ENCODE measurements at places on chromosomes 1 and 21.
A peak's percentile ranks its signal among the peaks of the same experiment; 100 is the strongest.

DNA sequence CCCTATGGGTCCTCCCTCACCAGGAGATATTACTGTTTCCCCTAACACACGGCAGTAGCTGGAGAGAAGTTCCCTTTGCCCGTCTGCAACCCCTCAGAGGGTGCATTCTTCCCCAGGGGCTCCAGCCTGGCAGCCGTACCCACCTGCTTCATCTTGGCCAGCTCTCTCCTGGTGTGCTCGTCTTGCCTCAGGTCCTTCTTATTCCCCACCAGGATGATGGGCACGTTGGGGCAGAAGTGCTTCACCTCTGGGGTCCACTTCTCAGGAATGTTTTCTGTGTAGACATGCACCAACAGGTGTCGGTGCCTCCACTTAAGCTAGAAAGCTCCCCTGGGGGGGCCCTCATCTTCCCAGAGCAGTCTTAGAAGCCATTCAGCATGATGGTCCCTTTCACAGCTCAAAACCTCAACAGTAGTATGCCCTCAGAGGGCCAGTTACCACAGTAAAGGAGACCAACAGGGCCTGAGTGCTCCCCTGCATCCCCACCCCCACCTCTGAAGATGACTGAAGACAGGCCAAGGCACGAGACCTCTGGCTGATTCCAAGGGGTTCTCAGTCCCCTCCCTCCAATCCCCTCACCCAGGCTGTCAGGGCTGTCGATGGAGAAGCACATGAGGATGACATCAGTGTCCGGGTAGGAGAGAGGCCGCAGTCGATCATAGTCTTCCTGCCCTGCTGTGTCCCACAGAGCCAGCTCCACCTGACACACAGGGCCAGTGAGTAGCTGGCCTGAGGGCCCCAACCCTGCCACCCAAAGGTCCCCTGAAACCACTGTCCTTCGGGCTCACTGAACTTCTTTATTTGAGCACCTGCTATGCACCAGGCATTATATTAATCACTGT, 4.3 kb downstream of the RHOC start:
- DNase-seq = no peak

GRCh38 chr1:19199329-19199968, 10.6 kb downstream of the UBR4 start:
- no peak for DNase-seq

- DNase-seq = no peak
These were observed 16.5 kb downstream of the MYBPH start for GRCh38 chr1:203158960-203159665.

DNA sequence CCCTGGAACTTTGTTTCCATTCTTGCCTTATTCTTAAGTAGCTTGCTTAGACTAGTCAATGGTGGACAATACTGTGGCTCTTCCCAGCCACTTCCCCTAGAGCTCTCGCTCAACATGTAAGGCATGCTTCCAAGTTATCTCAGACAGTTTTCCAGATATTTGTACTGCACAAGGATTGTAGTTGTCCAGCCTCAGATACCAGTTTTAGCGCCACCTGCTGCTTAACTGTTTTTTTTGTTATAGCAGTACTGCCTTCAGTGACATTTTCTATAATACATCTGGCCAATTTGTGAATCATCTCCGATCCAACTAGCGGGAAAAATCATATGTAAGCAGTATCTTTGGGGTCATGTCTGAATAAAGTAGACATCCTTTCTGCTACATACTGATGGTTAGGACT, 346.7 kb upstream of the ADGRL4 start:
- peak; percentile 28 for DNase-seq

- DNase-seq = no peak
These were observed 118.8 kb downstream of the NEK7 start for GRCh38 chr1:198275597-198275996.

GRCh38 chr1:82065916-82066315, 265.2 kb downstream of the ADGRL2 start:
- DNase-seq = no peak

DNA sequence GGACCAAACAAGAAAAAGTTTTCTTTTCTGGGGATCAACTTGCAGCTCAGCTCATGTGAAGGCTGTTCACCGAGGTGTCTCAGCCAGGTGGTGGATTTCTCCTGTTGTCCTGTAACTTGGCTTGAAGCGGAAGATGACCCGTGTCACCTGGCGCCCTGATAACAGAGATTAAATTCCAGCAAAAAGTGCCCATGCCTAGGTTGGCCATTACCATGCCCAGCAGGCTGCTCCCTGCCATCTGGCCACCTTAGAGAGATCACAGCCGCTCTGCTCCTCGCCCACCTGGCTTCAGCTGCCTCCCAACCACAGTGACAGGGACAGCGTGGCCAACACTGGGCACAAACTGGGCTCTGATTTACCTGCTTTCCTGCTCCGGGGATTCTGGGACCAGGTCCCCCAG, 149.5 kb downstream of the ZBTB18 start:
- DNase-seq = no peak

GRCh38 chr1:219020386-219020785, 153.3 kb upstream of the LYPLAL1 start:
- no peak for DNase-seq

DNA sequence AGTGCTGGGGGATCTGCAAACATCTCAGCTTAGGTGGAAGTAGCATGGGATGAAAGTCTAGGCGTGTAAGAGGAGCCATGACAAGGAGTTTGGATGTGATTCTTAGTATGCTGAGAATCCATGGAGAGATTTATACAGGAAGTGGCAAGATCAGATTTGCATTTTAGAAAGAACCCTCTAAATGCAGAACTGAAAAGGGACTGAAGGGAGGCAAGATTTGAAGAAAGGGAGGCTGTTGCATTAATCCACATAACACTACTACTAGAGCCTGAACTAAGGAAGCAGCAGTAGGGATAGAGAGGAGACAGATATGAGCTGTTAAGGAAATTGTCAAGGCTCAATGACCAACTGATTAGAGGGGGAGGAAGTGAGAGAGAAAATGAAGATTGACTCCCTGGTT, 9.8 kb downstream of the C1orf74 start:
- DNase-seq = no peak

DNA sequence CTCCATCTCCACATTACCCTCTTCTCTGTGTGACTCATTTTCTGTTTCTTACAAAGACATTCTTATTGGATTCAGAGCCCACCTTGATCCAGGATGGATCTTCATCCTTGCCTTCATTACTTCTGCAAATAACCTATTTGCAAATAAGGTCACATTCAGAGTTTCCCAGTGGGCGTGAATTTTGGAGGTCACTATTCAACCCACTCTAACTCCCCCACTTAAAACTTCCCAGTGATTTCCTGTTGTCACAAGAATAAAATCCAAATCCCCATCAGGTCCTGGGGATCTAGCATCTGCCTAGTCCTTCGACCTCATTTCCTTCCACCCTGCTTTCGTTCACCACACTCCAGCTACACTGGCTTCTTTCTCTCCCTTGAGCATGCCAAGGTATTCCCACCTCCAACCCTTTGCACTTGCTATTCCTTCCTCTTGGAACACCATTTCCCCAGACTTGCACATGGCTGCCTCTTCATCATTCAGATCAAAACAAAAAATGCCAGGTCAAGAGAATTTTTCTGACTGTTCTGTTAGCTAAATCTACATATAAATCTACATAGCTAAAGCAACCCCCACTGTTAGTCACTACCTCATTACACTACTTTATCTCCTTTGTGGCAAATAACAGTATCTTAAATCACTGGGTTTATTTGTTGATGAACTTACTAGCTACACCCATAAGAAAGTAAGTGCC, 187.2 kb downstream of the TOMM20 start:
- no peak for DNase-seq

DNA sequence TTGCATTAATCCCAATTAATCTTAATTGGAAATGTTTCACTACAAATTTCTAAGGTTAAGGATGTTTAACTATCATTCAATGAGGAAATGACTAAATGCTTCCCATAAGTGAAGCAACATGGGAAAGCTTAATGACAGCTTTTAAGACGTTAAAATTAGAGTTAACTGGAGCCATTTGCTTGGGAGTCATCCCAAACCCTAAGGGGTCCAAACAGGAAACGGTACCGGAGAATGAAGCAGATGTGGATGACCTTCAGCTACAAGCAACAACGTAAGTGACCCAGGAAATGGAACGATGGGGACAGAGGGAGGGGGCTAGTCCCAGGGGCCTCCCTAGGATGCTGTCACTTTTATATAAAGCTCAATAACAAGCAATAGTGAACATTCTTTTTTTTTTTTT, 62.2 kb downstream of the CAPZB start:
- no peak for DNase-seq

DNA sequence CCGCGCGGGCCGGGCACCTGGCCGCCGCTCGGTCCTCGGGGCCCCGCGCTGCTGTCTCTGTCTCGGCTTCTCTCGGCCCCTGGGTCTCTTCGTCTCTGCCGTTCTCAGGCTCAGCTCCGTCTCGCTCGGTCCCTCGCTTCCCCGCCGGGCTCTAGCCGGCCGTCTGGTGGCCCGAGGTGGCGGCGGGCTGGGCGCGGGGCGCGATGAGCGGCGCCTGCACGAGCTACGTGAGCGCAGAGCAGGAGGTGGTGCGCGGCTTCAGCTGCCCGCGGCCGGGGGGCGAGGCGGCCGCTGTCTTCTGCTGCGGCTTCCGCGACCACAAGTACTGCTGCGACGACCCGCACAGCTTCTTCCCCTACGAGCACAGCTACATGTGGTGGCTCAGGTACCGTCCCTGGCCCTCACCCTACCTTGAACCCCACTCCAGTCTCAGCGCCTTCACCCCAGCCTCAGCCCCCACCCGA, 355 bp downstream of the SHISAL2A start:
- DNase-seq = no peak

- no peak for DNase-seq
These were observed 35.4 kb downstream of the MIA3 start for GRCh38 chr1:222653178-222653827.

DNA sequence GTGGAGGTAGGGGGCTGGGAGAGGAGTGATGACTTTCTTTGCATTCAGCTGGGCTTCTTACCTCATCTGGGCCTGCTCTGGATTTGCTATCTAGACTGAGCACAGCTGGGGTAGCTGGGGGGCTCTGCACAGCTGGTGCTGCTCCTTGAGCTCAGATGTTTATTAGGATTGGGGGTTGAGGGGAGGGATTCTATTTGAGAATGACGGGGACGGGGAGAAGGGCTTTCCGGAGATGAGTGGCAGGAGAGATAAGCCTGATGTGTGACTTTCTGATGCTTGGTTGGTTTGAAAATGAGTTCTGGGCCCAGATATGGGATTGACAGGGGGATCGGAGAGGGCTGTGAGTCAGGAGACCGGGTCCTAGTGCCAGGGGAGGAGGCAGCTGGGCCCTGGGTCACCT, 146.1 kb upstream of the CSF3R start:
- no peak for DNase-seq

- no peak for DNase-seq
These were observed 48.4 kb upstream of the EDARADD start for GRCh38 chr1:236345728-236346127.

DNA sequence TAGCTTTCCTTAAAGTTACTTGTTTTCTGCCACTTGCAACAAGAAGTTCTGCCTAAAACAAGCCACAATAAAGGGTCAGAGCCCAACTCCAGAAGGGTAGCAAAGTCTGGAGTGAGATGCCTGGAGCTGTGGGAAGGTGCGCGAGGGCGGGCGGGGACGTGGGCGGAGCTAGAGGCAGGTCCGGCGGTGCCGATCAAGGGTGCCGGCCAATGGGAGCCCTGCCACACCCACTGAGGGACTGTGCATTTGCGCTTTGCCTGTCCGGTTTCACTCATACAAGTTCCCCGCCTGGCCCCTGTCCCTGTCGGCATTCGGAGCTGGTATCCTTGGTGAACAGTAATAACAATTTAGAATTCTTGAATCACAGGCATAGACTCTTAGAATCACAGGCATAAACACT, 732.4 kb downstream of the MATN1 start:
- no peak for DNase-seq

- DNase-seq = no peak
These were observed 201.1 kb downstream of the PRDM2 start for GRCh38 chr1:13901039-13901438.

DNA sequence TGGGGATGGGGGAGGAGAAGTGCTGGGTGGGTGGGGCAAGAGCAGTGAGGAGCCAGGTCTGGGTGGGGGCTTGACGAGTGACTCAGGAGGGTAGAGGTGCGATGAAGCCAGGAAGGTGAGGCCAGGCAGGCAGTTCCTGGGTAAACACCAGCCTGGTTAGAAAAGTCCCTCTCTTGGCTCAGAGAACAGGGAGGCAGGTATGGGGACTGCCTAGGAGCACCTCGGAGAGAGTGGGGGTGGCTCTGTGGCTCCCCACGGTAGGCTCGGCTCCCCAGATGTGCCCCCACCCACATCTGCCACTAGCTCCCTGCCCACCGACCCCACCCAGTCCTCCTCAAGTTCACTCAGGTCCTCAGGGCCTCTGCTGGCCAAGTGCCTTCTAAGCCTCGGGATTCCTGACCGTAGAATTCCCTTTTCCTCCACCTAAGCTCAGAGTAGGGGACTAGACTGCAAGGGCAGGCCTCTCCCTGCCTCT, 1.2 kb downstream of the HSPG2 start:
- no peak for DNase-seq

DNA sequence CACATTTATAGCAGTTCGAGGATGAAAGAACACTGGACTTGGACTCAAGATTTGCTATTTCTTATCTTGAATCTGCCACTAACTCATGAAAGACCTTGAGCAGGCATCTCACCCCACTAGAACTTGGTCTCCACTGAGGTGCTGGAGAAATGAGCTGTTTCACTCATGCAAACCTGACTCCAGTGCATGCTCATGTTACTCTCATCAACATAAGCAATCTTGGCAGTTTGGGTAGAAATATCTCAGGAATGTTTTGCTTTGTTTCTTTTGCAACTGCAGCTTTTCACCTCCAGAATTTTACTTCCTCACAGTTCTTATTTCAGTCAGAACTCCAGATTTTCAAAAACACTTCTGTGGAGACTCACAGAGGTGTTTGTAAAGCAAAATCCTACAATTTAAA, 46.2 kb upstream of the DAB1 start:
- no peak for DNase-seq

- no peak for DNase-seq
These were observed 80.8 kb downstream of the DYRK1A start for GRCh38 chr21:37447288-37447936.

DNA sequence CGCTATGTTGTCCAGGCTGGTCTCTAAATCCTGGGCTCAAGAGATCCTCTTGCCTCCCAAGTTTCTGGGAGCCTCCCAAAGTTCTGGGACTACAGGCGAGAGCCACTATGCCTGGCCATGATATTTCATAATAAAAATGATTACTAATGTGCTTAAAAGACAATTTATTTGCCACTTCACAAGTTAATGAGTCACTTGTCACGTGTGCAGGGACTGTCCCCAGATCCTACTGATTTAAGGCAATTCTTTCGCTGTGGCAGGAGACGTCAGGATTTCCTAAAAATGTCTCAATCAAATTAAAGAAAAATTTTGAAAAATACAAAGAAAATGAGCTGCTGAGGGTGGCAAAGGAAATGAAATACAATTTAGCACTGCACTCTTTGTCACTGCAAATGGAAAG, 43.5 kb downstream of the B3GALNT2 start:
- no peak for DNase-seq

Data from globus pallidus (tissue), 1 donor.